ENCODE measurements at places on chromosomes 3 and 15. TPM values are rescaled to one million over a fixed set of nuclear protein-coding genes. Genes with fewer than 3 reads are reported as not detected.

The FAM81A gene
- total RNA-seq, result 1.6 TPM

The SLC12A8 gene
- 2.0 TPM for total RNA-seq

The ZIC1 gene
- 19.5 TPM for total RNA-seq

The IQCF5 gene
- not detected for total RNA-seq

The ANKRD63 gene
- total RNA-seq, result 0.63 TPM

The OPA1 gene
- 118 TPM for total RNA-seq

The TTLL13 gene
- total RNA-seq, result 0.06 TPM

The STXBP5L gene
- 0.09 TPM for total RNA-seq

The SH2D7 gene
- not detected for total RNA-seq

The ATXN7 gene
- total RNA-seq, result 8.4 TPM

DNA sequence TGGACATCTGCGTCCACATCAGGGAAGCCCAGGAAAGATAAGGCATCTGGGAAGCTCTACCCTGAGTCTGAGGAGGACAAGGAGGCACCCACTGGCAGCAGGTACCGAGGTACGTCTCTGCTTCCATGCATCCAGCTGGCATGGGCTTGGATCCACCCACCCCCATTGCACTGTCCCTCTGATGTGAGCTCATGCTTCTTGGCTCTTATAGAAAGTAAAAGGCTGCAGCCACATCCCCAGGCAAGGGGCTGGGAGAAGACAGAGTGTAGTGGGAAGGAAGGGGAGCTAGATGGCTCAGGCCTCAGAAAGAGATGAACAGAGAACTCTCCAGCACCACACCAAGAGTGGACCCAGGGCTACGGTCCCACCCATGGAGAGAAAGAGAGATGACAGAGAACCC is 18.2 kb downstream of the PTH1R start:
- DNase-seq, result no peak

DNA sequence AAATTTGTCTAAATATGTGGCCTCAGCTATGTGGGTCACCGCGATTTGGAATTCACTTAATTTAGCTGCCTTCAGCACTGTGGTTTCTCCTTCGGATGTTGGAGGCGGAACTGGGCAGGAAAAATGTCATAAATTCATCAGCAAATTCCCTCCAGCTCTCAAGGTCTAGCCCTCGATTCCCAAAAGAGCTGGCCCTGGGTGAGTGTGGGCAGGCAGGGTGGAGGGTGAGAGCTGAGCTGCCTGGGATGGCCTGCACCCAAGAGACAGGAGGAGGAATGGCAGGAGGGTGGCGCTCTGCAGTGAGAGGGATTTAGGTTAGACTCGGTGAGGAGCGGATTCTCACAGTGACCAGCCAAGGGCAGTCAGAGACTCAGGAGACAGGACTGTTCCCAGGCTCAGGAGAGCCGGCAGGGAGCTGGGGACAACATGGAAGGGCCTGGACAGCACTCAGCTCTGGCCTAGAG is 57.1 kb downstream of the FEM1B start:
- DNase-seq, result peak; percentile 68

GRCh38 chr15:29867241-29868000 is 45.2 kb upstream of the TJP1 start:
- DNase-seq, result no peak

GRCh38 chr3:109346770-109347295 is 9.5 kb upstream of the DPPA4 start:
- no peak for DNase-seq

DNA sequence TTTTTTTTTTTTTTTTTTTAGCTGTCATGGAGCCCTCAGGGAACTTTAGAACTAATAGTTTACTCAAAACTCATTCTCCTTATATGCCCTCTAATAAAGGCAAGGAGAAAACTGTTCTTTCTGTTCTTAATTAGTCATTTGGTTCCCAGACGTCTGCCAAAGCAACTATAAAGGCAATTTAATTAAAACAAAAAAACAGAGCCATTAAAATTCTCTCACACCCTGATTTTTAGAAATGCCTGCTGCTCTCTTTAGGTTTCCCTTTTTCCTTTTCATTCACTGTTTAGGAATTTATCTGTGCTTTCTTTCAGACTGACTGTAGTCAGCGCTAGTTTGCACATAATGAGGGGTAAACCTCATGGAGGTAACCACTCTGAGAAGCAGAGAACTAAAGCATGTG is 463.6 kb upstream of the THRB start:
- no peak for DNase-seq

- no peak for DNase-seq
Observed at GRCh38 chr15:76795217-76795616, 109.9 kb downstream of the SCAPER start.

DNA sequence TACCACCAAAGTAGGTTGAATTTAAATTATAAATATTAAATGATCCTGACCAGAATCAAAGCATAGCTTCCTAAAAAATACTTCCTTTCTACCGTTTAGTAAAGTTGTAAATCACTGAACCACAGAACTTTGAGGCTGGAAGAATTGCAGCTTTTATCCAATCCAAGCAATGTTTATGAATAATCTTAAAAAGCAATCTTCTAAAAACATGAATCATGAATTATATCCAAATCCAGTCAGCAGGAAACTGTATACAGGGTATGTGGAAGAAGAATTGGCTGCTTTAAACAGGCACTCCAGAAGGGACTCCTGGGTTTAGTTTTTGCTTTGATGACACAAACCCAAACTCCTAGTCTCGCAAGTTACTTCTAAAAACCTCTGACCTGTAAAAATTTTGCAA is 30.2 kb downstream of the HEG1 start:
- DNase-seq, result no peak

DNA sequence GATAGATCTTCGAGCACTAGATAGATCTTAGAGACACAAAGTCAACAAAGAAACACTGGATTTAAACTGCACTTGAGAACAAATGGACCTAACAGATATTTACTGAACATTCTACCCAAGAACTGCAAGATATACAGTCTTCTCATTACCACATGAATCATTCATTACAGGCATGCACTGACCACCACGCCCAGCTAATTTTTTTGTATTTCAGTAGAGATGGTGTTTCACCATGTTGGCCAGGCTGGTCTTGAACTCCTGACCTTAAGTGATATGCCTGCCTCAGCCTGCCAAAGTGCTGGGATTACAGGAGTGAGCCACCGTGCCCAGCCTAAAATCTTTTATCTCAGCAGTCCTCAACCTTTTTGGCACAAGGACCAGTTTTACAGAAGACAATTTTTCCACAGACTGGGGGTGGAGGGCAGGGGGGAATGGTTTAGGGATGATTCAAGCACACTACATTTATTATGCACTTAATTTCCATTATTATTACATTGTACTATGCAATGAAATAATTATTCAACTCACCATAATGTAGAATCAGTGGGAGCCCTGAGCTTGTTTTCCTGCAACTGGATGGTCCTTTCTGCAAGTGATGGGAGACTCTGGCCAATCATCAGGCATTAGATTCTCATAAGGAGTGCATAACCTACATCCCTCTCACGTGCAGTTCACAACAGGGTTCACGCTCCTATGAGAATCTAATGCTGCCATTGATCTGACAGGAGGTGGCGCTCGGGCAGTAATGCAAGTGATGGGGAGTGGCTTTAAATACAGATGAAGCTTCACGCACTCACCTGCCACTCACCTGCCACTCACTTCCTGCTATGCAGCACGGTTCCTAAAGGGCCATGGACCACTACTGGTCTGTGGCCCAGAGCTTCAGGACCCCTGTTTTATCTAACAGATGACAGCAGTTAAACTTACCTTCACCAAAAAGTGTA is 21.7 kb downstream of the CSNK1G1 start:
- DNase-seq, result no peak

GRCh38 chr3:31772272-31772671 is 208.8 kb downstream of the OSBPL10 start:
- no peak for DNase-seq

- no peak for DNase-seq
Observed at GRCh38 chr3:32584660-32585059, 14.0 kb upstream of the DYNC1LI1 start.

- no peak for DNase-seq
Observed at GRCh38 chr3:159418571-159419526, 569.8 kb upstream of the IL12A start.

GRCh38 chr3:108669208-108669607 is 79.7 kb downstream of the DZIP3 start:
- no peak for DNase-seq

GRCh38 chr15:57943171-57943570 is 122.3 kb downstream of the ALDH1A2 start:
- no peak for DNase-seq

DNA sequence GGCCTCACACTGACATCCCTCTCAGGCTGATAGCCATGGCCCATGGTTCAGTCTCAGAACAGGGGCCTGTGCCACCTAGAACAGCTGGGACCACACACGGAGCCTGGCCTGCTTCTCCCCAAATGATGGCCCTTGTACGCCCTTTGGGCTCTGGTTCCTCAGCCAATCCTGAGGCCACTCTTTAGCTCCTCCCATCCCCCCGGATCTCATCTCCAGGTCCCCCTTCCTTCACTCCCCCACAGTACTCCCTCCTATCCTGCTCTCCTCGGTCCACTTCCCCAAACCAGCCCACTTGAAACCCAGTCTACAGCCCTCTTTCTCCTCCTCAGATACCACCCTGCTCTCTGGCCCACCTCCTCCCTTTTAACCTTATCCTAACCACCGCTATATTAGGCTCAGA is 17.8 kb upstream of the ZFYVE19 start:
- no peak for DNase-seq

DNA sequence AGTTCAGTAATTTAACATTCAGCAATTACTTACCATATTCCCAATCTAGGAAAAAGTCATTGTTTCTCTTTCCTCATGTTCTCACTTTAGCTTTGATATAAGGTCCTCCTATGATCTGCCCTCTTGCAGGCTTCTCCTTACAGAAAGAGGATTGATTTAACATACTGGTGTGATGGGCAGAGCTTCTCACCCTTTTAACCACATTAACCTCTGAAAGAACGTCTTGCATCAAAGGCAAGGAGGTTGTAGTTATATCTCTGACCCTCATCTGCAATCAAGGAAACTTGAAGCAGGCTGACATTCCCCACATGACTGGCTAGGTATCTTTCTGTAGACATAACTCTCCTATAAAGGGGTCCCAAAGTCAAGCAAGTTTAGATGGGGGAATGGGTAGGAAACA is 39.5 kb downstream of the BTLA start:
- no peak for DNase-seq

GRCh38 chr3:41489231-41489630 is 289.9 kb downstream of the CTNNB1 start:
- DNase-seq, result no peak

DNA sequence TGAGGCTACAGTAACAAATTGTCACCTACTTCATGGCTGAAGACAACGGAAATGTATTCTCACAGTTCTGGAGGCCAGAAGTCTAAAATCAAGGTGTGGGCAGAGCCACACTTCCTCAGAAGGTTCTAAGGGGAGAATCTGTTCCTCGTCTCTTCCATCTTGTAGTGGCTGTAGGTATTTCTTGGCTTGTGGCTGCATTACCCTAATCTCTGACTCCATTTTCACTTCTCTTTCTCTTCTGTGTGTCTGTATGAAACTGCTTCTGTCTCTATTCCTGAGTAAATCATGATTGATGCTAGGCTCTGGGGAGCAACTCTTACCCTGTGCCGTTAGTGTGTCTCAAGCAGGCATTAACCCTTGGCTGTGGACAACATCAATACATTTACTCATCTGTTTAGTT is 164.7 kb downstream of the SQOR start:
- DNase-seq, result no peak

DNA sequence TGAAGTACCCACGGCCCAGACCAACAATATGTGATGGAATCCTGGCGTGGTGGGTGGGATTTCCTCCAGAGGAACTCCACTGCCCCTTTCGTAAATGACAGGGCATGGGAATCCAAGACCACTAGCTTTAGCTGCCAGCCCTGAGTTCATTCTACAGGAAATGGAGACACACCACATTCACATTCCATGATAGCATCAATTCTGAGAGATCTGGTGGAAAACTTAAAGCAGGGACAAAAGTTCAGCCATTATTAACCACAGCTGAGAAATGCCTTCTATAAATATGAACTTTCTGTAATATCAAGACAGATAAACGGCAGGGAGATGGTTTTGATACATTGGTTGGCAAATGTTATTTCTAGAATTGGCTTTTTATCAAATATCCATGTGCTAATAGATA is 98.2 kb downstream of the FBN1 start:
- DNase-seq, result peak; percentile 42

DNA sequence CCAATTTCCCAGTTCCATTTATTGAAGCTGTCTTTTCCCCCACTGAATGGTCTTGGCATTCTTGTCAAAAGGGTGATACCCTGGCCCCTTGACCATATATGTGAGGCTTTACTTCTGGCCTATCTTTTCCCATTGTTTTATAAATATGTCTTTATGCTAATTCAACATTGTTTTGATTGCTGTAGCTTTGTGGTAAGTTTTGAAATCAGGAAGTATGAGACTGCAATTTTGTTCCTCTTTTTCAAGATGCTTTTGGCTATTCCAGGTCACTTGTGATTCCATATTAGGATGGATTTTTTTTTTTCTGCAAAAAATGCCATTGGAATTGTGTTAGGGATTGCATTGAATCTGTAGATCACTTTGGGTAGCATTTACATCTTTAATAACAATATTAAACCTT is 141.2 kb upstream of the MANF start:
- DNase-seq, result no peak

DNA sequence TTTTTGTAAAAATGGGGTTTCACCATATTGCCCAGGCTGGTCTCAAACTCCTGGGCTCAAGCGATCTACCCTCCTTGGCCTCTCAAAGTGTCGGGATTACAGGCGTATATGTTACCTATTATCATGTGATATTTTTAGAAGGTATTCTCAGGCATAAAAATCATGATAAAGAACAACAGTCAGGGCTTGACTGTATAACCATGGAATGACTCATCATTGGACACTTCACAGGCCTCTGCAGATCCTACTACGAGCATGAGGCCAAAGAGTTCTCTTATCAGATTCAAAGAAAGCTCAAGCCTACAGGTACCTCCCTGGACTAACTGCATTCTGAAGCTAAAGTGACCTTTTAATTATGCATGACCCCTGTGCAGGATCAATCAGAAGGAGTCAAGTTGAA is 91.7 kb upstream of the PRICKLE2 start:
- peak; percentile 21 for DNase-seq

DNA sequence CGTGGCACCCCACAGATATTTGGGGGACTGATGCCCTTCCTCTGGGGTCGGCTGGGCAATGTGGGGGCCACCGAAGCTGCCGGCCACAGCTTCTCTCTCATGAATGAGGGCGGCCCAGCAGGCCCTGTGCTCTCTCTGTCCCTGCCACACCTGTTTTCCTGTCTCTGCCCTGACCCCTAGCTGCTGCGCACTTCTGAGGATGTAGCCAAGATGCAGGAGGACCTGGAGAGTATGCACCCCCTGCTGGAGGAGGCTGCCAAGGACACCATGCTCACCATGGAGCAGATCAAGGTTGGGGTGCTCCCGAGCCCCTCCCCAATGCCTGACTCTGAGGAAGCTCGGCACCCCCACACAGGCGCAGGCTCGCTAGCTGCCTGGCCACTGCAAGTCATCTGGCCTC is 59.7 kb downstream of the SEMA3G start:
- peak; percentile 39 for DNase-seq

GRCh38 chr3:197212290-197212689 is 86.1 kb downstream of the DLG1 start:
- DNase-seq, result no peak

- DNase-seq, result no peak
Observed at GRCh38 chr3:184347321-184348056, 10.1 kb downstream of the FAM131A start.

Data from Daoy (cell line).